ENCODE measurements at places on chromosomes 2 and 18. TPM values are rescaled to one million over a fixed set of nuclear protein-coding genes. Genes with fewer than 3 reads are reported as not detected.

- DNase-seq: no peak
These were observed 7.1 kb upstream of the PPP1R1C start for GRCh38 chr2:181978351-181979150.

DNA sequence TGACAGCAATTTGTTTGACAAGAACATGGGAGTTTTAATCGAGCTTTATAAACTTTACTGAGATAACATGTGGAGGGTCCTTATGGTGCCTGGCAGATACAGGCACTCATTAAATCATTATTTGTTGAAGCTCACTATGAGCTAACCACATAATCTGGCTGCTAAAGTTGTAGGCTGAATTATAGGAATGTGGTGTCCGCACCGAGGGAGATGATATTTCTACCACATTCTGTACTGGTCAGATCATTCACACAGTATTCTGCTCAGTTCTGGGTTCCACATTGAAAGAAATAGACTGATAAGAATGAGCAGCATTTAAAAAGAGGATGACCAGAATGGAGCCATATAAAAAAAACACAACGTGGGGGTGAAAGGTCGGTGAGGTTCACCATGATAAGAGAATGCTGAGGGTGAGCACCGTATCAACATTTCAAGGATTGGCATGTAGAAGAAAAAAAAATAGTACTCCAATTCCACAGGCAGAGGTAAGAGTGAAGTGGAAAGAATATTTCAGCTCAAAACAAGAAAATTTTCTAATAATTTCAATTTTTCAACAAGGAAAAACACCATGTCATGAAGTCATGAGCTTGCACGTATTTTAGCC, 54.4 kb downstream of the TMEFF2 start:
- no peak for DNase-seq

GRCh38 chr2:20618886-20619521, 31.9 kb downstream of the HS1BP3 start:
- DNase-seq: no peak

Gene ZNF804A
- not detected for total RNA-seq

GRCh38 chr2:16638946-16639345, 26.7 kb downstream of the CYRIA start:
- no peak for DNase-seq

DNA sequence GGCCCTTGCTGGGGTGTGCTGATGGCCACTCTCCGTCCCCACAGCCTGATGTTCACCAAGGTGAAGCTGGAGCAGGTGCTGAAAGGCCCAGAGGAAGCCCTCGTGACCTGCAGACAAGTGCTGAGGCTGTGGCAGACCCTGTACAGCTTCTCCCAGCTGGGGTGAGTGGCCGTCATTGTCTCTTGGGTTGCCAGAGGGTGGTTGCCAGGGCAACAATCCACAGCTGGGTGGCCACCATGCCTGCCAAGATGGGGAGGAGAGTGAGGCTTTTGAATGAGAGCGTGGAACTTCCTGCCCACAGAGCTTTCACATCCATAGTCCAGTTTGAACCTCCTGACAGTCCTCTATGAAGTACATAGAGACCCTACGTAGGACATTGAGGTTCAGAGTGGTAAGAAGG, 108.8 kb downstream of the STPG4 start:
- no peak for DNase-seq

DNA sequence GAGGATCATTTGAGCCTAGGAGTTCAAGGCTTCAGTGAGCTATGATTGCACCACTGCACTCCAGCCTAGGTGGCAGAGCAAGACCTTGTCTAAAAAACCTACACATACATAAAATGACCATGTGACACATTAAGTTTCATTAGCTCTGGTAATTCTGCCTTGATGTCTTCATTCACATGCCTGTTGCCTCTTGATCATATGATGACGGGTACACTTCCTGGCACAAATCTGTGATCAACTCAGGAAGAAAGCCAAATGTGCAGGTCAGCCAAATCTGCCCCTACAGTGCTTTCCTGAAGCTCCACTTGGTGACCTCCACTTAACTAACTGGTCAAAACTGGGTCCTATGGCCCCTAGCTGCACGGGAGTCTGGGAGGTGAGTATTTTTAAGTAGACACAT, 54.4 kb upstream of the B3GNT7 start:
- DNase-seq: no peak

GRCh38 chr2:83168377-83168776, 1290.7 kb downstream of the SUCLG1 start:
- DNase-seq: no peak

- no peak for DNase-seq
These were observed 849 bp upstream of the TMEM18 start for GRCh38 chr2:677959-678550.

Data from H9 (cell line).